Activated CD4-positive, alpha-beta T cell treated with anti-CD3 and anti-CD28 coated beads, Interleukin-2, amount 10 ng/mL, durations not matched to agents 24 days and 14 days (primary cell): ENCODE measurements at places on chromosomes 16 and 17. TPM values are rescaled to one million over a fixed set of nuclear protein-coding genes. Genes with fewer than 3 reads are reported as not detected.

- no peak for DNase-seq
Measured at GRCh38 chr16:89704281-89704680, 2.8 kb upstream of the SPATA2L start.

DNA sequence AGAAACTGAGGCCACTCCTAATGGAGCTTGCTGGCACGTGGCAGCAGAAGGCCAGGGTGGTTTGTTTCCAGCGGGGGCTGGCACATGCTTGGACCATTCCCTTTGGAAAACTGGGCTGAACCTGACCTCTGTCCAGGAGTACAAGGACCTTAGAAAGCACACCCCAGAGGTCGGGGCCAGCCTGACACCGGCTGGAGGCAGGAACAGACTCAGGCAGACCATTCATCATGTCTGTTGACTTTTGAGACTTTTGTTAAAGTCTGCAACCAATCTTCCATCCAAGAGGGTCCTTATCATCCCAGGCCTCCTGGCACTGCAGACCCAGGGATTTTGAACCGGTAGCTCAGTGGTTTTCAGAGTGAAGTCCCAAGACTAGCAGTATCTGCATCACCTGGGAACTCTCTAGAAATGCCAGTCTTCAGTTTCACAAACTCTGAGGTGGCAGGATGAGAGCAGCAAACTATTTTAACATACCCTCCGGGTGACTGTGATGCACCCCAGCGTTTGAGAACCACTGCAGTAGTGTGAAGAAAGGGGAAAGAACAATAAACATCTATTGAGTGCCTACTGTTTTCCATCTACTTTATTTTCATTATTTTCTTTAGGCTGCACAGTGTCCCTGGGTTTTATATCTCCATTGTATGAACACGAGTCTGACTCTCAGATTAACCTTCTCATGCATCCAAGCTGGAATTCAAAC, 145.3 kb upstream of the PLCG2 start:
- peak; percentile 70 for DNase-seq

DNA sequence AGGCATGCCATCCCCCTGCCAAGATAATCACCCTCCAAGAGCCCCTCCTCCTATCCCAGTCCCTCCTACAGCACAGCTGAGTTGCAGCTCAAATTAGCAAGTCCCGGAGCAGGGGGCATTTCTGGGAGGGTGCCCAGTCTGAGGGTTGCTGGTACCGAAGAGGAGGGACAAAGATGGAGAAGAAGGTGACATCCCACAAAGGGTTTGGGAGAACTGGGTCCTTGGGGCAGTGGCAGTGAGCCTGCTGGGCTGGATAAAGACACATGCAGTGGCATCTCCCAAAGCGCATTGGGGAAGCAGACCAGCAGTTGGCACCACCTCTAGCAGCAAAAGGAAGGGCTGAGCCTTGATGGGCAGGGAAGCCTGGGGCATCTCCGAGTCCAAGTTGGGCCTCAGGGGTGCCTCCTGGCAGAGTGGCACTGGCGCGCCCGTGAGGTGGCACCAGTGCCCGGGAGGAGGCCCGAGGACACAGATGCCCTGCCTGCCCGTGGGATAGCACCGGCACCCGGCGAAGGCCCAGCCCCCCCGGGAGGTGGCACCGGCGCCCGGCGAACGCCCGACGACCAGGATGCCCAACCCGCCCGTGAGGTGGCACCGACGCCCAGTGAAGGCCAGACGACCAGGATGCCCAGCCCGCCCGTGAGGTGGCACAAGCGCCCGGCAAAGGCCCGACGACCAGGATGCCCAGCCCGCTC, 622 bp downstream of the TOM1L2 start:
- DNase-seq: no peak

GRCh38 chr16:86716649-86717048, 138.3 kb downstream of the FOXL1 start:
- DNase-seq: no peak

MYOCD gene
- total RNA-seq: not detected in 2 replicates

DYNLL2 gene
- total RNA-seq: 36.6 and 37.2 TPM in 2 replicates

FOXN1 gene
- total RNA-seq: not detected in 2 replicates
